ENCODE measurements at places on chromosomes 7 and 10. TPM values are rescaled to one million over a fixed set of nuclear protein-coding genes. Genes with fewer than 3 reads are reported as not detected.

DNA sequence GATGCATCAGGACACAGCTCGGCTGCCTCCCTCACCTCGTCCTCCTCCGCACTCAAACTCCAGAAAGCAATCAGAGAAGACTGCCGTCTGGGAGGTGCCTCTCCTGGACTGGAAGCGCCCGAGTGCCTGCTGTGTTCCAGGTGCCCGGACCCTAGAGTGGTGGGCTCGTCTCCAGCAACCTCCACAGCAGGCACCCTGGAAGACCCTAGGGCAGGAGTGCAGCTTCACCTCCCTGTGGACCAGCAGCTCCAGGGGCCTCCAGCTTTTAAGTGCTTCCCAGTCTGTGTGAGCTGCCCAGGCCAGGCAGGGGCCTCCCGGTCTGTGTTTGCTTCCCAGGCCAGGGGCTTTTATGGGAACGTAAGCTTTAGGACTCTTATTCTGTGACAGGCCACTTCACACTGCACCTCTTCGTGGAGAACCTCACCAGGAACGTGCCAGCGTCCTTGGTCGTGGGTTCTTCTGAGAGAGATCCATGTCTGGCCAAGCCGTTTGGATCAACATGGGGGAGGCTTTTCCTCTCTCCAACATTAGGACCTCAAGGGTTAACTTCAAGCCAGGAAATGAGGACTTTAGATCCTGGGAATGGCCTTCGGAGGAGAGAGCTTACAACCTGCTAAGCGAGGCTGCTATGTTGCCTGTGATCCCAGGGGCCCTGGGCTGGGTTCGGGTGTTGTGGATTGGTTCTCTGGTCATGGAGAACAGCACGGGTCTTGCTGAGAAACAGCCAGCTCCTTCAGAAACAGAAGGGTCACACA lies 5.9 kb upstream of the PWWP2B start:
- no peak overlapping the region for H3K4me3 ChIP-seq

GRCh38 chr10:128220021-128220420 lies 93.8 kb upstream of the MKI67 start:
- no peak for DNase-seq
- no peak overlapping the region for H3K27ac ChIP-seq
- no peaks in the 10 kb centered on the region for H3K4me1 ChIP-seq
- no peaks in the 10 kb centered on the region for H3K36me3 ChIP-seq

DNA sequence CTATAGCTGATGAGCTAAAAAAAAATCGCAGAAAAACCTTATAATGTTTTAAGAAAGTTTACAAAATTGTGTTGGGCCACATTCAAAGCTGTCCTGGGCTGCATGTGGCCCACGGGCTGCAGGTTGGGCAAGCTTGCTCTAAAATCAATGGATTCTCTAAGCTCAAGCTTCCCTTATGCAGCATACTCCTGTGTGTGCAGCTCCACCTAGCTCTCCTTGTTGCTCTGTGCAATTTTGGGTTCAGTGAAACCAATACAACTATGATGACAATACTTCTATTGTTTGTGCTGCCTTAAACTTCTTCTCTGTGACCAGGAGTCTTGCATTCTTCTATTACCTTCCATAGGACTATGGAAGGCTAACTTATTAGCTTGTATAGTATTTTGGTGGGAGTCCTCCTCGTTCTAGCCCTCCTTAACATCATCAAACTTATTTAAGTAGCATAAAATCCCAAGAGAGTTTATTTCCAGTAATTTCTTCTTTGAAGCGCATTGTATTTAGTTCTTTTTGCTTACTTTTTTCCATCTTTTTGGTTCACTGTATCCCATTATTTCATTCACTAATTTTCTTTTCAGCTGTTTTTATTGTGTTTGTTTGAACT lies 170.9 kb upstream of the SMIM30 start:
- H3K36me3 ChIP-seq = no peaks in the 10 kb centered on the region
- no peak overlapping the region for H3K4me3 ChIP-seq
- H3K27ac ChIP-seq = no peak overlapping the region

GRCh38 chr10:75347186-75347585 lies 54.4 kb downstream of the ZNF503 start:
- no peaks in the 10 kb centered on the region for H3K4me1 ChIP-seq
- no peak overlapping the region for H3K4me3 ChIP-seq
- no peaks in the 10 kb centered on the region for H3K36me3 ChIP-seq
- no peak for DNase-seq

GRCh38 chr10:117138838-117139580 lies 939 bp upstream of the VAX1 start:
- DNase-seq = no peak
- no peak overlapping the region for H3K27ac ChIP-seq
- peaks cover 54% of the 10 kb centered on the region for H3K27me3 ChIP-seq
- no peak overlapping the region for H3K4me3 ChIP-seq
- H3K36me3 ChIP-seq = no peaks in the 10 kb centered on the region

DNA sequence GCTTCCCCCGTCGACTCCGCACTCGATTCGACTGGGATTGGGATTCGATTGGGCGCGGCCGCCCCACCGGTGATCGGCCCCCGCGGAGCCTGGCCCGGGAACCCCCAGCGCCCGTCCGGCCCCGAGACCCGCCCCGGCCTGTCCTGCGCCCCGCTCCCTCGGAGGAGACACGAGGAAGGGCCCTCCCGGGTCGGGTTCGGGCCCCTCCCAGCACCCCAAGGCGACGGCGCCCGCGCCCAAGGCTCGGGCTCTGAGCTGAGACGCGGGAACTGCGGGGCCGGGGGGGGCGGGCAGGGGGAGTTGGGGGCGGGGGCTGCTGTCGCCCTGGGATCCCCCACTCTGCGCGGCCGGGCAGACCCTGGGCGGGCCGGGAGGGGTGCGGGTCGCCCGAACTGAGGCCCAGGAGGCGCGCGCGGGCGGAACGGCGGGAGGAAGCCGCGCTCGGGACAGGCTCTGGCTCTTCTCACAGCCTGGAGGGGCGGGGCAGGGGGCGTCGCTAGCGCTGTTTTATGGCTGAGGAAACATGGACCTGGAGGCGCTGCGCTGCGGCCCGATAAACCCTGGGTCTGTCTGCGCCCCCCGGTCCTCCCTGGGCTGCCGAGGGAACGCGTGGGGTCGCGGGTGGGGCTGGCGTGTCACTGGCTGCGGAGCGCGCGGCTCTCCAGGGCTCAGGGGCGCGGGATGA lies 1.7 kb upstream of the NKX6-2 start:
- no peaks in the 10 kb centered on the region for H3K27me3 ChIP-seq
- H3K4me1 ChIP-seq = no peaks in the 10 kb centered on the region
- no peak for DNase-seq
- no peak overlapping the region for H3K4me3 ChIP-seq
- no peaks in the 10 kb centered on the region for H3K36me3 ChIP-seq
- no peak overlapping the region for H3K27ac ChIP-seq

DNA sequence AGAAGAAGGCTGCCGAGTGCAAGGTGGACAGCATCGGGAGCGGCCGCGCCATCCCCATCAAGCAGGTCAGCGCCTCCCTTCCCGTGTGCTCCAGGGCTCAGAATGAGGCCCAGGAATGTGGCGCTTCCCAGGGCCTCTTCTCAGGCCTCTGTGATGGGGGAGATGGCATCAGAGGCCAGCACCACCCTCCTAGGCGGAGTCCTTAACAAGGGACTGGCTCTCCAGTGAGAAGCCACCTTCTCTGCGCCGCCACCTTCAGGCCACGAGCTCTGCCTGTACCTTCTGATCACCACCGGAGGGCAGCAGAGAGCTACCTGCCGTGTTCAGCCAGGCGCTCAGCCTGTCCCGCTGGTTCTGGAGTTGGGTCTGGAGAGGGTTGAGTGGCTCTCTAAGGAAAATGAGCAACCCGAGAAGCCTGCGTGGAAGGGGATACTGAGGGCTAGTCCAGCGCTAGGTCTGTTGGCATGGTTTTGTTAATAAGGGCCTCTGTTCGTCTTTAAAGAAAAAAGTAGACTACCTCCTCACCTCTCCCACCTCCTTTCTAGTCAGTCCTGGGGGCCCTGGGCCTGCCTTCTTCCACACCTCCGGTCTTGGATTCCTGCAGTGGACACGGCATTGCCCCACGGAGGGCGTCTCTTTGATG lies 37.7 kb downstream of the AGAP3 start:
- no peak overlapping the region for H3K27ac ChIP-seq
- peaks cover 95% of the 10 kb centered on the region for H3K36me3 ChIP-seq
- no peaks in the 10 kb centered on the region for H3K27me3 ChIP-seq
- H3K4me3 ChIP-seq = no peak overlapping the region

GRCh38 chr7:45596665-45597095 lies 22.5 kb downstream of the ADCY1 start:
- H3K36me3 ChIP-seq = no peaks in the 10 kb centered on the region
- peaks cover 52% of the 10 kb centered on the region for H3K27me3 ChIP-seq
- no peak overlapping the region for H3K27ac ChIP-seq
- H3K4me1 ChIP-seq = no peaks in the 10 kb centered on the region

DNA sequence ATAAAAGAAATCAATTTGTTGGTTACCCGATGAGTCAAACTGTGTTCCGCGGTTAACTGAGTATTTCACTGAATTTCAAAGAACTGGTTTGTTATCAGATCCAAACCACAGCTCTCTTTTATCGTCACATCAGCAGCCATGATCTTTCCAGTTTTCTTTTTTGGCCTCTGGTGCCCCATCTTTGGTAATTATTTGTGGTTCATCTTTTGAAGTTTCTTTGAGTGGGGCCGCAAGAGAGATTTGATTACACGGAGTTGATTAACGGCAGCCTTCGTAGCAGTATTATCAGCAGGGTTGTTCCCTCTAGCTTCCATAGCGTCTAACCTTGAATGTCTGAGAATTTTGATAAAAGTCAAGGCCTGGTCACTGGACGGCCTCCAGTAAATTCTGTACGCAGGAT lies 154.9 kb upstream of the TNRC18 start:
- H3K4me1 ChIP-seq = peaks cover 21% of the 10 kb centered on the region
- H3K27ac ChIP-seq = peak overlapping the region; percentile 45
- H3K4me3 ChIP-seq = no peak overlapping the region
- no peak for DNase-seq
- H3K27me3 ChIP-seq = no peaks in the 10 kb centered on the region

DNA sequence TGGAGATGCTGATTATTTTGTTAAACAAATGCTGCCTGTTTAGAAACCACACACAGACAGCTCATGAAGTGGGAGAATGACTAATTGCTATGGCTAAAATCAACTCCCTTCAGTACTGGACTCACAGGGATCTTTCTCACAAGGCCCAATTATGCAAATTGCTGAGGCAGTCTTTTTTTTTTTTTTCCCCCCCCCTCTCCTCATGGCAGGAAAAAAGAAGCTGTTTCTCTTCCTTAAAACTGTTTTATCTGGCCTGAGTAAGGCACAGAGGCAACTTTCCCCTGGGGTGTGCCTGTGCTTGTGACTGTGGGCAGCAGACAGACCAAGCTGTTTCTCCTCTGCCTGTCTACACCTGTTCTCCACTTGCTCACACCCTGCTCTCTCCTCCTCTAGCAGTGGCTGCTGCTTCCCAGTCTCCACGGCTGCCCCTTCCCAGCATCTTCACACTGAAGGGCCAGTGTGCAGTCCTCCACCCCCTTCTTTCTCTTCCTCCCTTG lies 65.4 kb upstream of the STEAP1B start:
- H3K27ac ChIP-seq = peak overlapping the region; percentile 42
- H3K4me3 ChIP-seq = no peak overlapping the region
- H3K27me3 ChIP-seq = no peaks in the 10 kb centered on the region
- no peak for DNase-seq

DNA sequence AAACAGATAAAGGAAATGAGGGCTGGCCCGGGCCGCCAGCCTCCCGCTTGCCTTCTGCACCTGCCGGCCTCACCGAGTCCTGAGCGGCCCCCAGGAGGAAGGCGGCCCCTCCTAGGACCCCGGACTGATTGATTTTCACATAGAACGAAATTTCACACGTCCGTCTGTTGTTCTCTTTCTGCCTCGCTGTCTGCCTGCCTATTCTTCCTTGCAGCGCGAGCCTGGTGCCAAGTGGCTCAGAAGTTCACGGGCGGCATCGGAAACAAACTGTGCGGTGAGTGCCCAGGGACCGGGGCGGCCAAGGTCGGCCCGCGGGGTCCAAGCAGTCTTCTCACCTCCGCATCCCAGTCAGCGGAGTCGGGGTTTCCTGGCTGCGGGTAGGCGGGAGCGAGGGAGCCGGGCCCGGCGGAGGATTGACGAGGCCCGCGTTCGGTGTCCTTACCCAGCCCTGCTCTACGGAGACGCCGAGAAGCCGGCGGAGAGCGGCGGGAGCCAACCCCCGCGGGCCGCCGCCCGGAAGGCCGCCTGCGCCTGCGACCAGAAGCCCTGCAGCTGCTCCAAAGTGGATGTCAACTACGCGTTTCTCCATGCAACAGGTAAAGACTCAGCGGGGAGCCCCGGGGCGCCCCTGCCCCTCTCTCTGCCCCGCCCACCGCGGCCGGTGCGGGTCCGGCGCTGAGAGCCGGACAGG lies 967 bp downstream of the GAD2 start:
- H3K36me3 ChIP-seq = no peaks in the 10 kb centered on the region
- H3K4me3 ChIP-seq = no peak overlapping the region
- peaks cover 26% of the 10 kb centered on the region for H3K27me3 ChIP-seq
- H3K4me1 ChIP-seq = peaks cover 13% of the 10 kb centered on the region
- DNase-seq = no peak
- H3K27ac ChIP-seq = no peak overlapping the region

DNA sequence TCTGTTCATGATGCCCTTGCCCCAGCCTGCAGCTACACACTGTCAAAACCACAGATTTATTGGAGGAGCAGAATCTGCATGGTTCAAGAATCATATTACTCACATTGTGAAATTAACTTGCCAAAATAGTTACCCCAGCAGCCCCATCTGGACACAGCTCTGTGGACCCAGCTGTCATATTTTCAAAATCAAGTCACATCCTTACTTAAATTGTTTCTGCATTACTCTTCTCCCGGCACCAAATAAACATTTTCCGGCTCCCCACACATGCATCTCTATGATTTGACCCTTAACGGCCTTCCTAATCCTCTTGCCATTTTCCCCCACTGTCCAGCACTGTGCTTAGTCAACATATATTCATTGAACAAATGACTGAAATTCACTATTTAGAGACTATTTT lies 43.8 kb upstream of the GPR26 start:
- H3K36me3 ChIP-seq = no peaks in the 10 kb centered on the region
- no peak overlapping the region for H3K4me3 ChIP-seq
- H3K27ac ChIP-seq = no peak overlapping the region
- H3K4me1 ChIP-seq = no peaks in the 10 kb centered on the region

DNA sequence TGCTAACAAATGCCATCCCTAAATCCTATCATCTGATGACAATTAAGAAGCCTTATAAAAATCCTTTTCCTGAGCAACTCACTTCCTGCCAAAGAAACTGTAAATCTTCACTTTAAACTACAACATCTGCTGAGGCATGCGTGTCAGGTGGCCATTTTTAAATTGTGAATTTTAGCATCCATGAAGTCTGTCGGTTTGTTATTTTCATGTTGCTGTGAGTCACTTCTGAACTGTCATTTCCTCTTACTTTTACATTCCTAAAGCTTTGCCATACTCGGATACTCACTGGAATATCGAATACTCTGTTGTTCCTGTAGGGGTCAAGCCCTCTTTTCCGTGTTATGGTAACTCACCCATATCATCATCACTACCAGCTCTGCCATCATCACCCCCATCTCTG lies 34.3 kb upstream of the TMEM26 start:
- DNase-seq = no peak
- H3K4me1 ChIP-seq = no peaks in the 10 kb centered on the region
- no peak overlapping the region for H3K4me3 ChIP-seq
- H3K27ac ChIP-seq = no peak overlapping the region
- no peaks in the 10 kb centered on the region for H3K36me3 ChIP-seq
- H3K27me3 ChIP-seq = no peaks in the 10 kb centered on the region

Gene NSUN5
- total RNA-seq = 115 TPM

Gene OR2A42
- total RNA-seq = not detected

Gene EMX2
- not detected for total RNA-seq

Data from K562 (cell line).